ENCODE measurements at places on chromosomes 3 and 15.

GRCh38 chr3:158918008-158918407 is 116.2 kb downstream of the MFSD1 start:
- DNase-seq: peak; percentile 88

DNA sequence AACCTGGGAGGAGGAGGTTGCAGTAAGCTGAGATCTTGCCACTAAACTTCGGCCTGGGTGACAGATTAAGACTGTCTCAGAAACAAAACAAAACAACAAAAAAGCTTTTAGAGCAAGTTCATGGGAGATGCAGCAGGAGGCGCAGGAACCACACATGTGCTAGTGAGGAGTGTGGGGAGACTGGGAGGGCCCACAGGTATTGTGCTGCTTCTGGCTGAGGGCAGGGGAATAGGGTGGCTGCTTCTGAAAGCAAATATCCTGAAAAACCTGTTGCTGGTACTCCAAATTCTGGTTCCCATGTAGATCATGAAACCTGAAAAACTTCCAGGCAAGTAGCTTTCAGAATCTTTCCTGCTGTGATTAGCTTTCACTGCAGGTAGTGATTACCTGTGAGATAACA is 22.1 kb downstream of the TYRO3 start:
- DNase-seq: peak; percentile 27

DNA sequence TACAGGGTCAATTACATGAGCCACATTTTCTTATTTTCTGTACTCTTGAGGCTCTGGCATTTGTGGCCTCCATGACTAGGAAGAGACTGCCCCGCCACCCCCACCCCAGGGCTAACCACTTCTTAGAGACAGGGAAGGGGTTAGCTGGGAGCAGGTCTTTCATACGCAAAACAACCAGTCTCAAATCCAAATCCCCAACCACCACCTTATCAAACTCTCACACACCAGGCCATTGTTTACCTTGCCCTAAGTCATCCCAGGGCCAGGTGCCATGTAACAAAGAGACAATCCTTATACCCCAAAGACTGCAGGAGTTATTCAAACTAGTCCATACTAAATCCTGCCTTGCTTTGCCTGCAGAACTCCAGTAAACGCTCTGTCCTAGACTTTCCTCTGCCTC is 77.8 kb downstream of the B3GNT5 start:
- no peak for DNase-seq

- no peak for DNase-seq
Observed at GRCh38 chr3:147406028-147406931, at the start of gene ZIC4. Gene ZIC4, minus strand, starts transcription at chr3:147406543. Its CDS starts 3,746 bp downstream, at chr3:147402797.

GRCh38 chr3:24519368-24520100 is 24.9 kb upstream of the THRB start:
- DNase-seq: no peak

GRCh38 chr3:191378142-191378812 is 48.0 kb upstream of the UTS2B start:
- DNase-seq: no peak

DNA sequence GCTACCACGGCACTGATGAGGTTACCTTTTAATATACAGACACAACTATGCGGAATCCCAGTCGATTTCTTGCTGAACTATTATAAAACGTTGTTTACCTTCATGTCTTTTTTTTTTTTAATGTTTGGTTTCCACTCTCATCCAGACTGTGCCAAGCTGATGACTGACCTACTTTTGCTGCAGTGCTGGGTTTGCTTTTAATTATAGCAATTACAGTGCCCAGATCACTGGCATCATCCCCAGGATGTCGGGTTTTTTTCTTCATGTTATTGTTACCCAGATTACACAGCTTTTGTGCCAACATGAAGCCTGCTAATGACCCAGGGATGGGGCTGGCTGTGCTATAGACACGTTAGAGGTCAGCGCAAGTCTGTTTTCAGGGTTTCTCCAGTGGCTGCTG is 294.0 kb upstream of the ATP10A start:
- DNase-seq: no peak

DNA sequence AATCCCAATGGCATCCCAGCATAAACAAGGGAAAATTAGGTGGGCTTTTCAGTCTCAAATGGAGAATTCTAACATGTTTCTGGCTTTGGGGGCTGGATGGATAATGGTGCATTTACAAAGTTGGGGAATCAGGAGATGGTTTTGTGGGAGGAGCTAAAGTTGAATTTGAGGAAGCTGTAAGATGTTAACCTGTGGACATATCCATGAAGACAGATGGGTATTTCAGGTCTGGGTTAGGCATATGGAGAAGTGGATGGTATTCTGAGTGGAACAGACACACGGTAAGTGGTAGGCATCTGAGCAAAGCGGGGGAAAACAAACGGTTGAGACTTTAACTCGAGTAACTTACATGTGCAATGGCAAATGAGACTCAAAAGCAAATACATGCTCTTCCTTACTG is 1.7 kb upstream of the LMLN start:
- no peak for DNase-seq
